ENCODE measurements at places on chromosomes 5 and 9. TPM values are rescaled to one million over a fixed set of nuclear protein-coding genes. Genes with fewer than 3 reads are reported as not detected.

DNA sequence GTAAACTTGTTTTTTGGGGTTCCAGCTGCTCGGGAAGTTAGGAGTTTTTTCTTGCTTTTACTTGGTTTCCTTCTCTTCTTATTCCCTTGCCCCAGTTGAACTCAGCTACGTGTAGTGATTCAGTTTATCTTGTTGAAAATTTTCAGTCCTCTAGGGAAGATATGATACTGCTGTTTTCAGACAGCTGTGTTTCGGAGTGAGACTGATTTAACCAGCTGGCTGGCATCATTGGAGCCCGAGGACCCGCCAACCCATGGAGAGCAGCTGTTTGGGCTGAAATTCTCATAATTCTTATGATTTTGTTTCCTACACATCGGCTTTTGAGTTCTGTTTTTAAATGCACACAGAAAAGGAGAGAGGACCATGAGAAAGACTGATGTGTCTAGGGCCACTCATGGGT is 271.5 kb downstream of the NR3C1 start:
- H3K4me1 ChIP-seq: no peaks in the 10 kb centered on the region
- DNase-seq: no peak
- H3K36me3 ChIP-seq: no peaks in the 10 kb centered on the region
- H3K4me3 ChIP-seq: no peak overlapping the region
- H3K27ac ChIP-seq: no peak overlapping the region

GRCh38 chr5:134511796-134512660 is 13.4 kb upstream of the JADE2 start:
- no peaks in the 10 kb centered on the region for H3K36me3 ChIP-seq
- H3K27ac ChIP-seq: no peak overlapping the region
- H3K4me3 ChIP-seq: no peak overlapping the region
- H3K4me1 ChIP-seq: no peaks in the 10 kb centered on the region

DNA sequence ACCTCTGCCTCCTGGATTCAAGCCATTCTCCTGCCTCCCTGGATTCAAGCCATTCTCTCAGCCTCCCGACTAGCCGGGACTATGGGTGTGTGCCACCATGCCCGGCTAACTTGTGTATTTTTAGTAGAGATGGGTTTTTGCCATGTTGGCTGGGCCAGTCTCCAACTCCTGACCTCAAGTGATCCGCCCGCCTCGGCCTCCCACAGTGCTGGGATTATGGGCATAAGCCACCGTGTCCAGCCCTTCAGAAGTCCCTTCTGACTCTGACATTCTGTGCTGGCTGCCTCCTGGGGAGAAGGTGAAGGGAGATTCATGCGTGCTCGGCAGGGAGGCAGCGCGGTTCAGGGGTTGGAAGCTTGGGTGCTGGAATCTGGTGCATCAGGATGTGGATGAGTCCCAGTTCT is 28.8 kb downstream of the PRRX2 start:
- H3K4me1 ChIP-seq: no peaks in the 10 kb centered on the region
- no peaks in the 10 kb centered on the region for H3K36me3 ChIP-seq
- H3K4me3 ChIP-seq: no peak overlapping the region

GRCh38 chr5:89230178-89230577 is 347.2 kb upstream of the MEF2C start:
- H3K27me3 ChIP-seq: no peaks in the 10 kb centered on the region
- no peak for DNase-seq
- no peak overlapping the region for H3K27ac ChIP-seq

DNA sequence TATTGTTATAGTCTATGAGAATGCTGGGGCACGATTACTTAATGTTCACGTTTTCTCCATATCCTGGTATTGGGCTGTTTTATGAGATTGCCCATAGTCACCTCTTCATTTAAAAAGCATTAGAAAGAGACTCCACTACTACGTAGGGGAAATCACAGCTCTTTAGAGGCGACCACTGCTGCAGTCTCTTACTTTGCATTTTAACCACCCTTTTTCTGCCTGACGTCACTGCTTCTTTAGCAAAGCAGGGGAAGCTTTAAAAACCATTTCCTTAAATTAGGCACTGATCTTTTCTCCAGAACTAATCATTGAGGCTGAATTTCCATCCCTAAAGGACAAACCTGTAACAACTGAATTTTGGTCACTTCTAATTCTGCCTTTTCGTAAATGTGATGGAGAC is 38.9 kb downstream of the ZNF608 start:
- H3K4me1 ChIP-seq: no peaks in the 10 kb centered on the region
- no peak overlapping the region for H3K4me3 ChIP-seq
- no peak for DNase-seq
- no peak overlapping the region for H3K27ac ChIP-seq
- no peaks in the 10 kb centered on the region for H3K27me3 ChIP-seq

GLRA1 gene
- polyA plus RNA-seq: not detected

SPATA31A3 gene
- polyA plus RNA-seq: not detected

C9orf153 gene
- not detected for polyA plus RNA-seq

Data from CD4-positive, alpha-beta memory T cell (primary cell).